ENCODE measurements at places on chromosomes 6 and 20.

GRCh38 chr20:49983123-49983847 is 505 bp downstream of the SNAI1 start:
- DNase-seq = no peak

- DNase-seq = no peak
These were observed 2.0 kb upstream of the PNPLA1 start for GRCh38 chr6:36267731-36268477.

GRCh38 chr6:111721753-111722154 is 116.1 kb upstream of the TRAF3IP2 start:
- no peak for DNase-seq

DNA sequence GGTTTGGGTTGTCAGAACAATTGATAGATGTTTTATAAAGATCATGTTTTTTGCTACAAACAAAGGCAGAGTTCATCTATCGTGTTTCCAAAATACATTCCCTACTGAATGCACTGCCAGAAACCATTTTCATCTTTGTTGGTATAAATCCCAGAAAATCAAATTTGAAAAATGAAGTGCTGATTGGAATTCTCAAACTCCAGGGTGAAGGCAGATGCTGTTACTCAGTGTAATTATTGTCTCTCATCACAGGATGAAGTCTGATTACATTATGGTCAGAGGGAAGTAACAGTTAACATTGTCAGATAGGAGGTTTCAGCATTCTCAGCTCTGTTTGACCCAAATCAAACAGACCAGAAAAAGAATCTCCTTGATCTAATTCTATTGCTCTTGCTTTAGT is 198.4 kb upstream of the KCNK16 start:
- no peak for DNase-seq

- DNase-seq = no peak
These were observed 362.3 kb downstream of the MAFB start for GRCh38 chr20:40326784-40327183.

DNA sequence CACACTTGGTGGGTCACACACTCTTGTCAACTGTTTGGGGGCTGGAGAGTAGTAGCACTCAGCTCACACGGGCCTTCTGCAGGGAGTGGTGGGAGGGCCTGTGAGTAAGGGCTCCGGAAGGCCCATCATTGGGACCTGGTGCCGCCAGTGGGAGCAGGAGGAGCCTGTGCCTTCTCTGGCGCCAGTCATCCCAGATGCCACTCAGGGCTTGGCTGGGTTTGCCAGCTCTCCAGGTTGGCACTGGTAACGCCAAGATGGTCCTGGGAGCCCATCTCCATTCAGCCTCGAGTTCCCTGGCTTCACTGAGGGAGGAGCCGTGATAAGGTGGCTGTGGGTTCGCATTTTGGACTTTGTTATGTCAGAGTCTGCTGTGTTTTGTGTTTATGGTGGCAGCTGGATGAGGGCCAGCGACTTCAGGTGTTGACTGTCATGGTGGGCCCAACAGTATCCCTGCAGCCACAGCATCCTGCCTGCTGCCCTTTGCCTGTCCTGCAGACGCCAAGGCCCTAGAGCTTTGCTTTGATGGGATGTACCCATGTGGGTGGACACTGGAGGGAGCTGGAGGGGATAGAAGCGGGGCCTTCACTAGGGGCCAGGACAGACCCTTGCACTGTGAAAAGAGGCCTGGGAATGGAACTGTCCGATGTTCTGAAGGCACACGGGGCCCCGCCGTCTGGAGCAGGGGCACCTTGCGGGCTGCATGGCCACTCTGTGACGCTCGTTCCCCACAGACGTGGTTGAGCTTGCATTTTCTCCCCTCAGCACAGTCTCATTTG is 13.3 kb upstream of the DNAJC5 start:
- DNase-seq = no peak

DNA sequence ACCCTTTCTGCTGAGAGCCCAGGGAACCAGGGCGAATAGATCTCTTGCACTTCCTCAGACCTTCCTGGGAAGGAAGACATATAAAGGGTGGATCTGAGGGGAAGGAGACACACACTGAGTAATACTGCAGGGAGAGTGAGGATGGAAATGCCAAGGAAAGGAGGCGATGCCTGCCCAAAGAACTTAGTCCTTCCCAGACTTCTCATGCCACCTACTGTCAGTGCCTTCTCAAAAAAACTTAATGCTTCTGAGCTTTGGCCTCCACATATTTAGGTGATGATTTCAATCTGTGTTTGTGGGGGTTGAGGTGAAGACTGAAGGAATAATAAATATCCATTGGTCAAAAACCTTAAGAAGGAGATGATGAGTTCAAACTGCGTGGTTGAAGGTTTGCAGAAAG is 9.7 kb downstream of the BTN3A1 start:
- no peak for DNase-seq

DNA sequence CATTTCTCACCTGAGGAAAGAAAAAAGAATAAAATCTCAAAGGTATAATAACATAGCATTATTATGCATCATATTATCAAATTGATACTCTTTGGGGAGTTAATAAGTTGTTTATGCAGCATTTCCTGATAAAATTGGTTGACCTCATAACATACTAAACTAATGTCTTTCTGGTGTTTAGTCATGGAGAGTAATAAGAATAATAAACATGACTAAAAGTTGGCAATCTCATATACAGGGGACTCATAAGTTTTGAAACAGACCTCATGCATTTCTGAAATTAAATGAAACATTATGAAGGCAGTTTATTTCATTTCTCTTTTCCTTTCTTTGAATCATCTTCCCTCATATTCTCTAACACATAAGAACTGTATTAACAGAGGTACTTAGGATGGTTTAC is 60.5 kb upstream of the PRDM1 start:
- no peak for DNase-seq

DNA sequence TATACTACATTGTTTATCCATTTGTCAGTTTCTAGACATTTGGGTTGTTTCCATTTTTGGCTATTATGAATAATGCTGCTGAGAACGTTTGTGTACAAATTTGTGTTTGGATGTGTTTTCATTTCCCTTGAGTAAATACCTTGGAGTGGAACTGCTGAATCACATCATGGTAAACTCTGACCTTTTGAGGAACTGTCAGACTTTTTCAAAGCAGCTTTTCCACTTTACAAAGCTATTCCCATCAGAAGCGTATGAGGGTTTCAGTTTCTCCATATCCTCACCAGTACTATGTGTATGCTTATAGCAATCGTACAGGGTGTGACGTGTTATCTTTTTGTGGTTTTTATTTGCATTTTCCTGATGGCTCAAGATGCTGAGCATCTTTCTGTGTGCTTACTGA is 103.7 kb downstream of the MYO6 start:
- DNase-seq = no peak

- DNase-seq = no peak
These were observed 111.8 kb downstream of the AGPAT4 start for GRCh38 chr6:161161889-161162624.

DNA sequence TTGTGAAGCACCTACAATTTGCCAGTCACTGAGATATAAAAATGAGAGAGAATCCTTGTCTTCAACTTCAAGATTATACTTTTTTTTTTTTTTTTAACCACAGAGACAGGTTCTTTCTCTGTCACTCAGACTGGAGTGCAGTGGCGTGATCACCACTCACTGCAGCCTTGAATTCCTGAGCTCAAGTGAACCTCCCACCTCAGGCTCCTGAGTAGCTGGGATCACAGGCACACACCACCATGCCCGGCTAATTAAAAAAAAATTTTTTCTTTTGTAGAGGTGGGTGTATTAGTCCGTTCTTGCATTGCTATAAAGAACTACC is 51.6 kb upstream of the PMEPA1 start:
- no peak for DNase-seq

DNA sequence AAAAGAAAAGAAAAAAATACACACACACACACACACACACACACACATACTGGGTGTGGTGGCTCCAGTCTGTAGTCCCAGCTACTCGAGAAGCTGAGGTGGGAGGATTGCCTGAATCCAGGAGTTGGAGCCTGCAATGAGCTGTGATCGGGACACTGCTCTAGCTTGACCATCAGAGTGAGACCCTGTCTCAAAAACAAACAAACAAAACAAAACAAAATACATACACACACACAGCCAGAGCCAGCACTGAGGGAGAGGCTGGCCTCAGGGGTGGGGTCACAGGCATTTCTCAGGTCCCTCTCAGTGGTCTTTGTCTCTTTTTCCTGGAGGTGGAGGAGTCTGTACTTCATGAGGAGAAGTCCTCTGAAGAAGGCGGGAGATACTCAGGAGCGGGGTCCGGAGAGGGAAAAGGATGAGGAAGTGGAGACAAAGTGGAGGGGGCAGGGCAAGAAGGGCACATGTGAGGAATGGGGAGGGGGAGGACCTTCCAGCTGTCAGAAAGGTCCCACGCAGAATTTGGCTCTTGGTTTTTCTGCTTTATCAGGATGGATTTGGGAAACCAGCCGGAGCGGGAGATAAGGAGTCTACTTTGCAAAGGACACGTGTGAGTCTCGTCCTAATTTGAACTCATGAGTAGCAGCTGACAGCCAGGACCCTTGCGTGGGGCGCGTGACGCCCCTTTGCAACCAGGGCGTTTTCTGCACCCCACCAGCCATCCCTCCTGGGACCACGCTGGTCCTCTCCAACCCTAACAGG is 7.7 kb upstream of the MICB start:
- DNase-seq = no peak

DNA sequence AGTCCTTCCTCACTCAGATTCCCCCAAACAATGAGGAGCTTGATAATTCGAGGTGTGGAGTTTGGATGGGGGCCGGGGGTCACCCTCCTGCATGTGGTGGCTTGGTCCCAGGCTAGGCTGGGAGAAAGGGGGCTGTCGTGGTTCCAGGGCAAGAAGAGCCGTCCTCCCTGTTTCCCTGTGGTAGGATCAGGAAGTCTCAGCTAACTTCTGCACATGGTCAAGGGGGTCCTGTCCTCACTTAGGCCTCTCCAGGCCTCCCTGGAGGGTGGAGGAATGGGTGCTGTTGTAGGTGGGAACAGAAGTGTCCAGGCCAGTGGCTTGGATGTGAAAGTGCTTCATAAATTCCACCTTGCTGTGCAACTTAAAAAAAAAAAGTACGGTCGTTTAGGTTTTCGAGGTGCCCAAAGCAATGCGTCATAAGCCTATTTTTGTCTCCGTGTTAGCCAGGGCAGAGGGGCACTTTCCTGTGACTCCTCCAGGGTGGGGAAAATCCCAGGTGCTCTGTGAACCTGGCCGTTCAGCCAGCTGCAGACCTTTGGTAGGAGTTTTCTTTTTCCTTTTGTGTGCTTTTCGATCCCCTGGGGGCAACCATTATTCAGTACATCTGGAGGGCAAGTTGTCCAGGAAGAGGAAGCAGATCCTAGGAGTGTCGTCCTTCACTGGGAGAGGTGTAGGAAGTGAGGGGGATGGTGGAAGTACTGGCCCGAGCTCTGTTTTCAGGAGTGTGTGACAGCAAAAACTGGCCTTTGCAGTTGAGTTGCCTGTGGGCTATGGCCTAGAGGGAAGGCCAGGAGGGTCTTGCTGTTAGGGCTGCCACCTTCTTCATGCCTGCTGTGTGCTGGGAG is 9.6 kb downstream of the IGF2R start:
- DNase-seq = no peak

DNA sequence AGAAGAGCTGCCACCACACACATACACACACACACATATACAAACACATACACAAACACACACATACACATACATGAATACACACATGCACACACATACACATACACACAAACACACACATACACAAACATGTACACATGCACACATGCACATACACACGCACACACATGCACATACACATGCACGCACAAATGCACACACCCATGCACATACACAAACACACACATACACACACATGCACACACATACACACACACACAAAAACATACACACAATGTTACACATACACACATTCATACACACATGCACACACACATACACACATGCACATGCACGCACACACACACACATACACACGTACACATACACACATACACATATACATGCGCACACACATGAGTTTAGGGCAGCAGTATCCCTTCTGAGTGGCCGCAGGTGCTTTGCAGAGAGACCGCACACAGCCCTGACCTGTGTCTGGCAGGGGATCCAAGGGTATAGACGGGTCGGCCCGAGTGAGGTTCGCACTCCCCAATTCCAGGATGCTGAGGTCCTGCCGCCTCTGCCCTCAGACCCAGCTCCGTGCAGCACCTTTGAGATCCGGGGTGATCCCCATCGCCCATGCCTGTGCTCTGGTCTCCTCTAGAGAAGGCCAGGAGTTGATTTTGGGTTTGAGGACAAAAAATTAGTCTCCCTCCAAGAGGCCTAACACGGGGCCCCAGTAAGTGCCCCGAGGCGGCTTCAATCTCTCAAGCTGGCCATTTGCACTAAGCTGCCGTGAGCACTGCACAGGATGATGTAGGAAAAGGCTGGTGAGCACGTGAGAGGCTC is 56.8 kb downstream of the TMEM242 start:
- DNase-seq = no peak

DNA sequence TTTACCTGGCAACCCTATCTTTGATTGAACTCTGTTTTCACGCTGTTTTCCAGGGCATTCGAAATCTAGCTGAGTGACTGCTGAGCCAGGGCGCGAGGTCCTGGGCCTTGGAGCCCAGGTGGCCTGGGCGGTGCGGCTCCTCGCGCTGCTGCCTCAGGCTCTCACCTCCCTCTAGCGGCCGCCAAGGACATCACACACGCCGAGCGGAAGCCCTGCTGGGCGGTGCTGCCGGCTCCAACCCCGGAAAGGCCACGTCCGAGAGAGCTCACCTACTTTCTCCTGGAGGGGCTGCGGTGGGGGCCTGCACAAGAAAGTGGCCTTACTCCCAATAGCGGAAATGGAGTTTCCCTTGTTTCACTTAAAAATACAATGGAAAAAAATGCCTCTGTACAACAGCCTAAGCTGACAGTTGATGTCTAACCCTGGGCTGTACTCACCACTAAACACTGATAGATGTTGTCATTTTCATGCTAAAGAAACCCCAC is 77.7 kb downstream of the ELOVL4 start:
- peak; percentile 54 for DNase-seq

GRCh38 chr6:139825935-139826374 is 451.5 kb upstream of the CITED2 start:
- DNase-seq = no peak

GRCh38 chr6:41967312-41968287 is 26.0 kb upstream of the CCND3 start:
- DNase-seq = no peak

DNA sequence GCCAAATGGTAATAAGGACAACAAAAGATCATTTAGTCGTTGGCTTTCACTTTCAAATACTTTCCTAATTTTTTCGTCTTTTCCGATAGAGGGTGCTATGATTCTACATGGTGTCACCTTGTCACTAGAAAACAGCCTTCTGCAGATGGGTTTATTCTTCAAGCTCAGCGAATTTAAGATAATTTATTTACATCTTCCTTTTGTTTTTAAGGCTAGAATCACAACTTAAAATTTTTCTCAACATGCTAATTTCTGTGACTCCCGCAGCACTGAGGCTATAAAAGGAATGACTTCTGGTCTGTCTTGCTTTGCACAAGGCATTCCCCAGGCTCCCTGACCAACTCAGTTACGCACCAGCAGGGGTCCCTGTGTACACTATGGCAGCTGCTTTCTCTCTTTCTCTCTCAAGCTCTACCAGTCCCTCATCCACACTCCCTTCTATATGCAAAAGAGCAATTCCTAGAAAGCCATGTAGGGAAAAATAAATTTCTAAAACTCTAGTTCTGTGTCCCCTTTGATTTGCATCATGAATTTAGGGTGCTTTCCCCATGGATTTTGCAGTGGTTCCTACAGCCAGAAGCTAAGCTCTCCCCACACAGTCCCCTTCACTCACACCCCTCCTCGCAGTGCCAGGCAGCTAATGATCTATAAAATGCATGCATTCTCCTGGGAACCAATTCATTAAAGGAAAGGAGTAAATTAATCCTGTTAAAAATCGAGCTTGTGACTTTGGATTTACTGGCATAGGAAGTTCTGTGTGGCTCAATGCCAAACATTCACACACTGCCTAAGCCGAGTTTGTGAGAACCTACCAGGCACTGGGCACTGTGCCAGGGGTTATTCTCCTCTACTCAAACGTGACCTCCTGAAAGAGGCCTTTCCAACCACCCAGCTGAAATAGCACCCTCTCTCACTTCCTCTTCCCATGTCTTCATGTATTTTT is 74.5 kb downstream of the DCDC2 start:
- no peak for DNase-seq
